ENCODE measurements at places on chromosomes 13 and 19.

- no peak for DNase-seq
These were observed 45.4 kb upstream of the MYCBP2 start for GRCh38 chr13:77372275-77372674.

DNA sequence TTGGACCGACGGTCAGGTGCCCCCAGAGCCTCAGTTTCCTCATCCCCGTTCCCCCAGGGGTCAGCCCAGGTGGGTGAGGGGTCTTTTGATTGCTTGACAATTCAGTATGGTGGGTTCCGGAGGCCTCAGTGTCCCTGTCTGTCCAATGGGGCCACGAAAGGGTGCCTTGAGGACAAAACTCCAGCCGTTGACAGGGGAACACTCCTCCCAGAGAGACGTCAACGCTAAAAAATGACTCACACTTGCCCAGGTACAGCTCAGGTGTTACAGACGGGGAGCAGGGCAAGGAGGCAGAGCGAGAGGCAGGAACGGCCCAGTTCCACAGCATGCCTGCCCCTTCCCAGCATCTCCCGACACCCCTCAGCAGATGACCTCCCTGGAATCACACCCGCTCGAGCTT is 1.8 kb downstream of the TNFAIP8L1 start:
- no peak for DNase-seq

DNA sequence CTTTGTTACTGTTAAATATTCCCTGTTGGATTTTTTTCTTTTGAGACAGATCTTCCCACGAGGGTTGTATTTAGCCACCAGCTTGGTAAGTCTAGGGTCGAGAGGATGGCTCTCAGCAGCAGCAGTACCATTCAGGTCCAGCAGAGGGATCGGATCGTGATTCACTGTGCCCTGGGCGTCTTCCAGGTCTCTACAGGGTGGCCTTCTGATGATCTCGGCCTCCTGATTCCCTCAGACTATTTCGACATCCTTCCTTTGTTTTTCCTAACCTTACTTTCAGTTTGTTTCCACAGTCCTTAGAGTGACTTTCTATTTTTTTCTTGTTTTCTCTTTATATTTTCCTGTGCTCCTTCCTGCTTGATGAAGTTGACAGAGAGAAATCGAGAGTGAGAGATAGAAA is 1436.9 kb downstream of the UQCRFS1 start:
- no peak for DNase-seq

GRCh38 chr19:49570138-49570856 is 10.1 kb downstream of the NOSIP start:
- DNase-seq: no peak

GRCh38 chr19:21492947-21493906 is 12.2 kb upstream of the ZNF429 start:
- no peak for DNase-seq

DNA sequence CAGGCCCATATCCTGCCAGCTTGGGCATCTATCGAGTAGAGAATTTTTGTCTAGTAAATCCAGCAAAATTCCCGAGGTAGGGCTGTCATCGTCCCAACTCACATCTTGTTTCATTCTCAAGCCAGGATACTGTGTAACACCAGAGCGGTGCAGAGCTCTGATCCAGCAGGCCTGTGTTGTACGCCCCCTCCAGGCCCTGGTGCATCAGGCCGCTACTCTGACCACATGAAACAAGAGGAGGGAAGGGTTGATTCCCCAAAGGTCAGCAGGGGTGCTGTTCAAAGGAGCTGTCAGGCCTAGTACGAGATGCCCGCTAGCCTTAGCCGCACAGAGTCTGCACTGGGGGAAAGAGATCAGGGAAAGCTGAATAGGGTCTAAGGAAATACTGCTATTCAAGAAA is 276.0 kb downstream of the SLC7A1 start:
- no peak for DNase-seq

DNA sequence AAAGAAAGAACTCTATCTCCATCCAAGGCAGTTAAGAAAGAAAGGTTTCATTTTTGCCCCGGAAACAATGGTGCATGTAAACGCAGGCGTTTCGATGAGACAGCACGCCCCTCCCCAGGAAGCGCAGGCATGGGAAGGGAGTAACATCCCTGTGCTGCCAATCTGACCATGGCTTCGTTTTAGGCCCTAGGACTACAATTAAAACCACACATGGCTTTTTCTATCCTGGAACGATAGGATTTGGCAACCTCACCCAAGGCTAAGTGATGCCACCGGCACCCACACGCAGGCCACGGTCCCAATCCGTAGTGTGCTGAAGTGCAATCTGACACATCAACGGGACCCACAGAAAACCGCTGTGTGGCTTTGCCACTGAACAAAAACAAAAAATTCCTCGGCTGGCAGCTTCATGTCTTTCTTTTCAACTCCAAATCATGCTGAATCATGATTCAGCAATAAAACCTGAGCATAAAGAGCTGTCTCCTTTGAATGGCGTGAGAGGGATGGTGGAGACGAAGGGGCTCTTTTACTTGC is 24.2 kb downstream of the RANBP3 start:
- DNase-seq: no peak

DNA sequence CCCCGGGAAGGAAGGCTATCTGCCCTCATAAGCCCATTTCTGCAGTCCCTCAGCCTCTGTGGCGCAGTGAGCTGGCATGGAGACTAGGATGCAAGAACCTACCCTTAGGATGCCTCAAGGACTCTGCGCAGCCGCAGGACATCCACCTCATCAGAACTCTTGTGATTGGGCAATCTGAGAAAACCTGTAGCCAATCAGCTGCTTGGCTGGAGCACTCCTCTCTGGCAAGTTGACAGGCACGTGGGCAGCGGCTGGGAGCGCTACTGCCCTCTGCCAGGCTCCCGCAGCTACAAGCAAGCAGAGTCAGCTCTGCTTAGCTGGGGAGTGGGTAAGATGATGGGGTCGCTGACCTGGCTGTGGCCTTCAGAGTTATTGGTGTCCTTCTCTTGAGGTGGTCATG is 1.5 kb upstream of the ECSIT start:
- no peak for DNase-seq

DNA sequence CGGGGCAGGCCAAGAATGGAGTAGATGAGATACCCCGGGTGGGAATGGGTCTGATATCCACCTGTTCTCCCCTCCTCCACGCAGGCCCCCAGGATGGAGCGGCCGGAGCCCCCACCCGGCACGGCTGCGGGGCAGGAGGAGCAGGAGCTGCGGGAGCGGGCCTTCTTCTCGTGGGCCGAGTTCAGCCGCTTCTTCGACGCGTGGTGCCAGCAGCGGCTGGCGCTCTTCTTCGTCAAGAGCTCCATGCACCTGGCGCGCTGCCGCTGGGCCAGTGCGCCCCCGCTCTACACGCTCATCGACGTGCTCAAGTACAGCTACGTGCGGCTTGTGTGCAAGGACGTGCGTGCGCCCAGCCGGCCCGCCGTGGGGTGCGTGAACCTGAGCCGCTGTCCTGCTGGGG is 1.2 kb downstream of the ZSWIM9 start:
- DNase-seq: no peak

DNA sequence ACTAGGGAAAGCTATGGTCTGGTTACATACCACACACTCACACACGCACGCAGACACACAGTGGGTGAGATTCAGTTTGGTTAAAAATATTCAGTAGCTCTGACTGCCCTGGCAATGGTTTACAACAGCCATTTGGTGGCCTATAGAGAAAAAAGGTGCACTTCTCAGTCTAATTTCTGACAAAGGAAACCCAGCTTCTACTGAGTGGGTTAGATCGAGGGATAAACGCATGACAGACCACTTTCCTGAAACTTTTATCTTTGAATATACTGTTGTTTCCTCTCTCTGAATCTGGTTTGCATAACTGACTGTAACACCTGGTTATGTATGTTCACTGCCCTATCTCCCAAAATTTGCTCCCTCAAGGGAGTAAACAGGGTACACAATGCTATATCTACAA is 2.5 kb downstream of the LIG4 start:
- DNase-seq: no peak

GRCh38 chr19:34351382-34351826 is 13.6 kb upstream of the GPI start:
- no peak for DNase-seq

DNA sequence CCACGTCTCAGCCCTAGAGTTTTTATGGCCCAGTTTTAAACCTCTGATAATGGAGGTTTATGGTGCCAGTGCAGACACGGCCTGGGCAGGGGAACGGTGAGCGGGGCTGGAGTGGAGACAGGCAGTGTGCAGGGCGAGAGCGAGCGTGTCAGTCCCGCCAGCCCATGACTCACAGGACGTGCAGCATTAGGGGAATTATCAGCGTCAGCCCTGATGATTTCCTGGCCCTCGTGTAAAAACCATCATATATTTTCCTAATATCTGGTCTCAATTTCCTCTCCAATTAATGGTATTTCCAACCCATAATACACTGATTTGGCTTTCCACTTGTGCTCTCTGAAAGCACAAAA is 104.6 kb upstream of the VSTM2B start:
- no peak for DNase-seq

- DNase-seq: no peak
These were observed 9.8 kb upstream of the CXCL17 start for GRCh38 chr19:42452590-42452989.

- peak; percentile 43 for DNase-seq
These were observed 50.6 kb upstream of the UQCRFS1 start for GRCh38 chr19:29263305-29264135.

GRCh38 chr19:8143041-8143440 is 6.4 kb downstream of the FBN3 start:
- no peak for DNase-seq

DNA sequence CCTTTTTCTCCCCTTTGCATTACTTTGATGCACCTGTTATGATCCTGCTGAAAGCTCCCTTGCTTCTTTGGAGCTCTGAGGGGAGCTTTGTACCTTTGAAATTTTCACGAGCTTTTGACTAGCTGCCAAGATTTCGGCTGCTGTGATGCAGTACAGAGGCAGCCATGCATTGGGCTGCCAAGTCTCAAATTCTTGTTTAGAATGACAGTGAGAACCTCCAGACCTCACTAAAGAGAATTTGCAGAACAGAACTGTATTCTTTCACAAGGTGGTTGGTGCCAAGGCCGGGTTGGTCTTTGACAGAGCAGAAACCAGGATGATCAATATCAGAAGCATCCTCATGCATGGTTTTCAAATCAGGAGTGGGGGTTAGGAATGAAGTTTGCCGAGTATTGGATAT is 414.8 kb downstream of the GPC5 start:
- DNase-seq: no peak

GRCh38 chr19:3265432-3265831 is 41.0 kb downstream of the CELF5 start:
- DNase-seq: no peak

- DNase-seq: no peak
These were observed at the start of gene GIPR for GRCh38 chr19:45667620-45668341. Gene GIPR (plus strand): TSS chr19:45668221. CDS start chr19:45669521, 1,300 bp downstream.

DNA sequence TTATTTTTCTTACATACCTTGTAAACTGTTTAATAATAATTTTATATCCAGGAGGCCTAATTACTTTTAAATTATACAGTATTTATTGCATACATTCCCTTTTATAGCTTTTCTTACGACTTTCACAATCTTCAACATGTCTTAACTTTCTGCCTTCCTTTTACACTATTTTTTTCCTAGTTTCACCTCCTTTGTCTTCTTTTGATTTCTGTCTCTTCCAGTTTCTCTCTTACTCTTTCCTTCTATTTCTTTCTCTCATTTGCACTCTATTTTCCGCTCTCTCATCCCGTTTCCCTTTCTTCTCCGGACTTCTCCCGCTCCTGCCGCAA is 11.5 kb downstream of the ZNF552 start:
- no peak for DNase-seq

GRCh38 chr13:71873418-71874247 is 6.6 kb upstream of the DACH1 start:
- no peak for DNase-seq

- DNase-seq: no peak
These were observed 29.0 kb upstream of the SLITRK6 start for GRCh38 chr13:85828094-85828684.

DNA sequence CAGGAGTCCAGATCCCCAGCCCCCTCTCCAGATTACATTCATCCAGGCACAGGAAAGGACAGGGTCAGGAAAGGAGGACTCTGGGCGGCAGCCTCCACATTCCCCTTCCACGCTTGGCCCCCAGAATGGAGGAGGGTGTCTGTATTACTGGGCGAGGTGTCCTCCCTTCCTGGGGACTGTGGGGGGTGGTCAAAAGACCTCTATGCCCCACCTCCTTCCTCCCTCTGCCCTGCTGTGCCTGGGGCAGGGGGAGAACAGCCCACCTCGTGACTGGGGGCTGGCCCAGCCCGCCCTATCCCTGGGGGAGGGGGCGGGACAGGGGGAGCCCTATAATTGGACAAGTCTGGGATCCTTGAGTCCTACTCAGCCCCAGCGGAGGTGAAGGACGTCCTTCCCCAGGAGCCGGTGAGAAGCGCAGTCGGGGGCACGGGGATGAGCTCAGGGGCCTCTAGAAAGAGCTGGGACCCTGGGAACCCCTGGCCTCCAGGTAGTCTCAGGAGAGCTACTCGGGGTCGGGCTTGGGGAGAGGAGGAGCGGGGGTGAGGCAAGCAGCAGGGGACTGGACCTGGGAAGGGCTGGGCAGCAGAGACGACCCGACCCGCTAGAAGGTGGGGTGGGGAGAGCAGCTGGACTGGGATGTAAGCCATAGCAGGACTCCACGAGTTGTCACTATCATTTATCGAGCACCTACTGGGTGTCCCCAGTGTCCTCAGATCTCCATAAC is at the start of gene APOE:
Gene APOE, plus strand, starts transcription at position 360 of the 724 bp plus-strand sequence. CDS start 829 bp downstream, outside the sequence.
- no peak for DNase-seq

DNA sequence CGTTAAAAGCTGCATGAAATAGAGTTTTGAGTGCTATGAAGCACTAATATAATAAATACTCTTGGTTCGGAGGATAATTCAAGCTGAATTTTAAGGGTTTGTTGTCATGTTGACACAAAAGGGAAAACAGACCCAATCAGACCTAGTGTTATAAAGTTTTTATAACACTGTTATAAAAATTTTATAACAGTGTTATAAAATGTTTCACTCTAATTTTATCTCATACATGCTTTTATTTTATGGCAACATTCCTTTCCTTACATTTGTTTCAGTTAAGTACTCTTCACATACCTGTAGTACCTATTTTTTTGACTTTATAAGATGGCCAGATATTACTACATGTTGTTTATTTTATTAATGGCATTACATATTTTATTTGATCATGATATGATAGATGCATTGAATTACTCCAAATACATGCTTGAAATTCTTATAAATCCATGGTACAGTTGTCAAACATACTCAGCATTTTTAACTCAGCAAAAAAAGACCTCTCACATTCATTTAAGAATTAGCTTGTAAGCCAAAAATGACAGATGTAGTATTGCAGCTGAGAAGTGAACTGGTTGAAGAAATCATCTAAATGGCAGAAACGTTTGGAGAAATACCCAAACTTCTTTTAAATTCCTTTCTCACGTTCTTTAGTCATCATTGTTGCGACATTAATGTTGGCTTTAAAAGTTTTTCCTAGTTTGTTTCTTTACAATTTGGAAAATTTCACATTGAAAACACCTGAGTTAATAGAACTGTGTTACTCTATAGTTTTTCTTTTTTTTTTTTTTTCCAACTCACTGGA is 104.5 kb downstream of the PIBF1 start:
- no peak for DNase-seq

- DNase-seq: no peak
These were observed 2.7 kb upstream of the C3 start for GRCh38 chr19:6723108-6723618.

All from activated CD8-positive, alpha-beta memory T cell treated with anti-CD3 and anti-CD28 coated beads for 1 hour (primary cell).